Naive thymus-derived CD4-positive, alpha-beta T cell (primary cell): ENCODE measurements at places on chromosomes 7 and 10. TPM values are rescaled to one million over a fixed set of nuclear protein-coding genes. Genes with fewer than 3 reads are reported as not detected.

DNA sequence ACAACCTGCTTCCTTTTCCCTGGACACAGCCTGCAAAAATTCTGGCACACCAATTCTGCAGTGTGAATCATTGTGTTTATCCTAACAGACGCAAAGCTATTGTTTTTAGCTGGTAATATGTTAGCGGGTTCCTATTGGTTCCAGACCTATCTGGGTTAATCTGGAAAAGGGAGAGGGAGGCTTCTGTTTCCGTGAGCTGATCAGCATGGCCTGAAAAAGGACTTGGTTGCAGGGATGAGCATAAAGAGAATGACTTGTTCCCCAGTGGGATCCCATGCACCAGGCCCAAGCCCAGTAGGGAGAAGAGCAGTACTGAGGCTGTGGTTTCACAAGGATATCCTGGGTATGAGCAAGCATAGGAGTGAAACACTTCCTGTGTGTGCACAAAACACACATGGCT is 78.4 kb downstream of the PDE1C start:
- H3K4me3 ChIP-seq, result no peak overlapping the region
- no peaks in the 10 kb centered on the region for H3K4me1 ChIP-seq
- DNase-seq, result no peak
- H3K27me3 ChIP-seq, result no peaks in the 10 kb centered on the region

DNA sequence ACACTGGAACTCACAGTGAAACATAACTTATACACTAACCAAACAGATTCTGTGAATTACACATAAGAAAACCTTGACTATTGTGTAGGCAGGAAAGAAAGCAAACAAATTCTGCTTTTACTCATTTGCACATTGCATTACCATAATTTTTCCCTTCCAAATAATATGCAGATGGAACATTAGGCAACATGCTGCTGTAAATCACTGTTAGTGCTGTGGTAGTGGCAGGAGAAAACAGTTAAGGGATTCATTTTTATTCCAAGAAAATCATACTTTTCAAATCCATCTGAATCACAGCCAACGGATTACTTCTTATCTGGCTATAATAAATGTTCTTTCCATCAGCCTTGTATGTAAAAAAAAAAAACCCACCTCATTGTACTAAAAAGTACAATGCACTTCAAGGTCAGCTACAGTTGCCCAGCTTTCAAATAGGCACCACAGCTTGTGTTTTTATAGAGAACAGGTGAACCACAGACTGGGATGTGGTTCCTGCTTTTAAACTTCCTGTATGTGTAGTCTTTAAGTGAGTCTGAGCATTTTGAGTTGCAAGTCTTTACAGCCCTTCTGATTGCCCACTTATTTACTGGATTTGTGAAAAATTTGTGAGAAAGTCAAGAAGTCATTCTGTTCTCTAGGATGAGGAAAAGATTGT is 590.0 kb upstream of the SEMA3D start:
- DNase-seq, result no peak
- no peaks in the 10 kb centered on the region for H3K27me3 ChIP-seq
- H3K27ac ChIP-seq, result no peak overlapping the region

- no peak overlapping the region for H3K4me3 ChIP-seq
- no peak overlapping the region for H3K27ac ChIP-seq
- no peaks in the 10 kb centered on the region for H3K36me3 ChIP-seq
- H3K27me3 ChIP-seq, result no peaks in the 10 kb centered on the region
- DNase-seq, result no peak
Observed at GRCh38 chr10:6802759-6803426, 222.8 kb upstream of the PRKCQ start.

- no peaks in the 10 kb centered on the region for H3K27me3 ChIP-seq
- H3K4me3 ChIP-seq, result peak overlapping the region; percentile 93
- H3K4me1 ChIP-seq, result peaks cover 5% of the 10 kb centered on the region
- H3K36me3 ChIP-seq, result peaks cover 3% of the 10 kb centered on the region
Observed at GRCh38 chr7:107891636-107892366, 818 bp downstream of the DLD start.

- H3K4me1 ChIP-seq, result peaks cover 67% of the 10 kb centered on the region
- peaks cover 13% of the 10 kb centered on the region for H3K36me3 ChIP-seq
- no peak overlapping the region for H3K27ac ChIP-seq
- no peak for DNase-seq
- H3K27me3 ChIP-seq, result no peaks in the 10 kb centered on the region
Observed at GRCh38 chr10:131912620-131913019, 11.8 kb downstream of the PPP2R2D start.

DNA sequence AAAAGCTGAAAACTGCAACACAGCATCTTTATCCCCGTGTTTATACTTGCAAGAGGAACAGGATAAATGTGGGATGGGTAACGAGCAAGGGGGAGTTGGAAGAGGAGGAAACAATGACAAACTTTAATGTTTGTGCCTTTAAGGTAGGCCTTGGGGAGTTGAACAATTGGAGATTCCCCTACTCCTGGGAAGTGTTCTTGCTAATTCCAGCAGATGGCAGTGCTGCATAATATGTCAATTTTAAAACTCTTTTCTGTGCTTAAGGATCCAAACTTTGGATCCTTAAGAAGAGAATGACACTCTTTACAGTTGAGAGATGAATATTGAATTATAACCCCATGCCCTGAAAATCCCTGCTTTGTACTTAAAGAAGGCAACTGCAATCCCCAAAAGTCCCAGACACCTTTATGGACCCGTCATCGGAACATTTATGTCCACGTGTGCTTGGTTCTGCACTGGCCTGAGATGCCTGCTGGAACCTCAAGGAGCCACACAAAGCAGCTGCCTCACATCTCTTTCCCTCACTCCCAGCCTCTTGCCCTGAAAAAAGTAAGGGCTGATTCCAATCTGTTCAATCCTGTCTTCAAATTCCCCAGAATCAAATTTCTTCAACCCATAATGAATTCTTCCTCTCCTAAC is 12.0 kb downstream of the IFIT5 start:
- H3K27ac ChIP-seq, result no peak overlapping the region
- no peak overlapping the region for H3K4me3 ChIP-seq
- no peaks in the 10 kb centered on the region for H3K27me3 ChIP-seq
- no peaks in the 10 kb centered on the region for H3K4me1 ChIP-seq

GRCh38 chr10:58502956-58503355 is 9.7 kb upstream of the BICC1 start:
- no peaks in the 10 kb centered on the region for H3K4me1 ChIP-seq
- H3K4me3 ChIP-seq, result no peak overlapping the region
- H3K27me3 ChIP-seq, result no peaks in the 10 kb centered on the region
- H3K36me3 ChIP-seq, result no peaks in the 10 kb centered on the region

DNA sequence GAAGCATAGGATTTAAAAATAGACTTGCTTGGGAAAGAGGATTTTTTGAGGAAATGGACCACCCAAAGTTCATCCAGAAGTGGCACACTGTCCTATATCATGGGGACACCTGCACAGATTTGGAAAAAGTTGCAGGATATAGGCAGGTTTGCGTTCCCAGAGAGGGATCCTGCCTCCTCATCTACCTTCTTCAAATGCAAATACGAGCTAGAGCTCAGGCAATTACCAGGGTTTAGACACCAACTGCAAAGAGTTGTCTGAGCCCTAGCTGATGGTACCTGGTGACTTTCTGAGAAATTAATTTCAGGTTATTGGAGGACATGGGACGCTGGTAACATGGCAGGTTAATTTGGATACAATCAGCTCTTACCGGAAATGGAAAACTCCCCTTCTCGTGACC is 423.7 kb upstream of the MTPN start:
- no peaks in the 10 kb centered on the region for H3K36me3 ChIP-seq
- no peaks in the 10 kb centered on the region for H3K4me1 ChIP-seq
- DNase-seq, result no peak
- H3K27ac ChIP-seq, result no peak overlapping the region

Gene IGF2BP3
- total RNA-seq, result 1.3 and 1.4 TPM in 2 replicates

DNA sequence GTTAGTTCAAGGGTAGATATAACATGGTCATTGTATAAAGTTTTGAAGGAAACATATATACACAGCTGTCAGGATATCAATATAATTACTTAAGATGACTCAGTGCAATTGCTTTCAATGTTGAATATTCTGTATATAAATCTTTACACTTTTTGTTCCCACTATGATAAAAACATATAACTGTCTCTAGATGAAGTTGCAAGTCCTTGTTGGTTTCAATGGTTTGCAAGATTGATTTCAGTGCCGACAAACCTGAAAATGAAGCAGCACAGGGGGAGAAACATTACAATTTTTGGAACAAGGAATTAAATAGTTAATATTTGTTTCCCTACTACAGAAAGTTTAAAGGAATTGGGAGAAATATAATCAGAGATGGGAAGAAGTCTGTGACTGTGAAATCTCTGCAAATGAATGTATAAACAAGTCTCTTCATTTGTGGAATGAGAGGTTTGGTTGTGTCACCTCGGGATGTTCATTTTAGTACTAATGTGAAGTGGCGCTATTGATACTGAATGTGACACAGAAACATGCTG is 54.1 kb downstream of the OR13A1 start:
- peaks cover 8% of the 10 kb centered on the region for H3K27me3 ChIP-seq
- no peak overlapping the region for H3K27ac ChIP-seq
- no peak overlapping the region for H3K4me3 ChIP-seq
- DNase-seq, result no peak

DNA sequence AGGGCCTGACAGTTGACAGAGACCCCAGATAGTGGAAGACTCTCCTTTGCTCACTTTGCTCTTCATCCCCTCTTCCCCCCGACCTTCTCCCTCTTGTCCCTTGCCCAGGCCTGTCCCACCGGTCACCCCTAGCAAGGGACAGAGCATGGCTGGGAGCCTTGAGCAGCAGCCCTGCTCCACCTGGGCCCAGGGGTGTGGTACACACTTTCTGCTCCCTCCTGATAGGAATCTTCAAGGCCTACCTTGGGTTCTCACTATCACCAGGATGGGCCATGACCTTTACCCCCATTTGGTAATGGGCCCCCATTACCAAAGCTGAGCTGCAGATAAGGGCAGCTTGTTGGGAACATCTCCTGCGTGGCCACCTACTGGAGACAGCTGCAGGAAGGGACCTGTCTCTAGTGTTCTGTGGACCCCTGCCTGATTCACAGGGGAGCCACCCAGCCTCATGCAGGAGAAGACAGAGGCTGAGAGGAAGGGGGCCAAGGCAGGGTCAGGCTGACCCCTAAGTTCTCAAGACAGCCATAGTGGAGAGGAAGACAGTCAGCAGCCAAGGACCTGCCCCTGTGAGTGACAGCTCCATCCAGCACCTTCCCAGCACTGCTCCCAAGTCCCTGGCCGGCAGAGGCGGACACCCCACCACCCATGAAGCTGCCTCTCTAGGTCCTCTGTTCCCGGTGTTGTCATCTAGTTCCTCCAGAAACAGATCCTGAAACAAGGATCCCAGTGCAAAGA is 913 bp upstream of the NPC1L1 start:
- no peak overlapping the region for H3K27ac ChIP-seq
- no peaks in the 10 kb centered on the region for H3K4me1 ChIP-seq

Gene DOCK4
- total RNA-seq, result 2.7 TPM

Gene PTPN20
- total RNA-seq, result 1.7 TPM

DNA sequence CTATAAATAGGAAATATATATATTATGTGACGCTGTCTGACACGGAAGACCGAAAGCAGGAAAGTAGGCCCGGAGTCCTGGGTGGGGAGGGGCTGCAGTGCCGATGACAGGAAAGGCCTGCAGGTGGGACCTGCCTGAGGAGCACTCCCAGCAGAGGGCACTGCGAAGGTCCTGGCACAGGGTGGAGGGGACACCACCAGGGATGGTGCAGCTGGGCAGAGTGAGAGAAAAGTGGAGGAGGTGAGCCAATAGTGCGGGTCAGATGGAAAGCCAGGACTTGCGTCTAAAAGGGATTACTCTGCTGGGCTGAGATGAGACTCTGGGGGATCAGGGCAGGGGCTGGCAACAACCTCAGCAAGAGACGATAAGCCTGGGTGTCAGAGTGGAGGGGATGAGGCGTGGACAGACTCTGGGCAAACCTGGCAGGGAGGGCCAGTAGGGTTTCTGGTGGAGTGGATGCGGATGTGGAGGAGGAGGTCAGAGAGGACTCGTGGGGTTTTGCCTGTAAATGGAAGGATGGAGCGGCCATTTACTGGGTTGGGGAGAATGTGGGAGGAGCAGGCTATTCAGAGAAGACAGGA is 118.2 kb upstream of the ZNF746 start:
- H3K36me3 ChIP-seq, result peaks cover 19% of the 10 kb centered on the region
- no peaks in the 10 kb centered on the region for H3K27me3 ChIP-seq
- no peak overlapping the region for H3K27ac ChIP-seq
- peaks cover 3% of the 10 kb centered on the region for H3K4me1 ChIP-seq

Gene CASTOR2
- 4.5 TPM for total RNA-seq

DNA sequence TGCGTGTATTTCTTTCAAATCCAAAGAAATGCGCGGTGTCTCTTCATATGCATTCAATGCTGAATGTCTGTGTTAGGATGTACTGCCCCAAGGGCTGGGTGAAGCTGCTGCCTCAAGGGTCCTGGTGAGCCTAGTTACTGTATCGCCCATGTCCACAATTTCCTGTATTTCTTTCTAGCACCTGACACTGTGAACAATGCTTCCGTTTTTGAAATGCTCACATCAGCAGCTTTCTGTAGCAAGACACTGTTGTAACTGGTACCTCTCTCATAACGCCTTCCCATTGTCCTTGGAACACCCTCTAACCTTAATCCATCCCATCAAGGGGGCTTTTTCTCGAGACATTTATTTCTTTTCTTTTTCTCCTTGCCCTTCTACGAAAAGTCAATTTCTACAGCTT is 25.1 kb downstream of the NRP1 start:
- no peak overlapping the region for H3K27ac ChIP-seq
- no peaks in the 10 kb centered on the region for H3K36me3 ChIP-seq
- no peak for DNase-seq
- H3K4me3 ChIP-seq, result no peak overlapping the region
- H3K27me3 ChIP-seq, result no peaks in the 10 kb centered on the region

DNA sequence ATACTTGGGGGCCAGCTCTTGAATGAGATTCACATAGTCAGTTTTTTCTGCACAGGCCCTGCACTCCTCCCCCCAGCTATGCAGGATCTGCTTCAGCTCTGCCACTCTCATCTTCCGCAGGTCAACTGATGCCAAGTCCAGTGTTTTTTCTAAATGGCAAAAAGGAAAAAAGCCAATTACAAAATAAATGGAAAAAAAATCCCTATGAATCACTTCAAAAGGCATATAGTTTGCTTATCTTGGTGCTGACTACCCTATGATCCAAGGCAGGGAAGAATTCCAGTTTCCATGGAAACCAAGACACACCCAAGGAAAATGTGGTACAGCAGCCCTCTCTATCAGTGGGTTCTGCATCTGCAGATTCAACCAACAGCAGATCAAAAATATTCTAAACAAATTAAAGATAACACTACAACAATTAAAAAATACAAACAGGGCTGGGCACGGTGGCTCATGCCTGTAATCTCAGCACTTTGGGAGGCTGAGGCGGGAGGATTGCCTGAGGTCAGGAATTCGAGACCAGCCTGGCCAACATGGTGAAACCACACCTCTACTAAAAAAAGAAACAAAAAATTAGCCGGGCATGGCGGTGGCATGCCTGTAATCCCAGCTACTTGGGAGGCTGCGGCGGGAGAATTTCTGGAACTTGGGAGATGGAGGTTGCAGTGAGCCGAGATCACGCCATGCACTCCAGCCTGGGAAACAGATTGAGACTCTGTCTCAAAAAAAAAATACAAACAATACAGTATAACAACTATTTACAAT is 17.6 kb downstream of the CDNF start:
- DNase-seq, result no peak
- no peak overlapping the region for H3K4me3 ChIP-seq
- H3K36me3 ChIP-seq, result no peaks in the 10 kb centered on the region
- no peak overlapping the region for H3K27ac ChIP-seq
- H3K4me1 ChIP-seq, result no peaks in the 10 kb centered on the region

- H3K27me3 ChIP-seq, result no peaks in the 10 kb centered on the region
- DNase-seq, result peak; percentile 31
- H3K4me3 ChIP-seq, result peak overlapping the region; percentile 78
- peak overlapping the region; percentile 96 for H3K27ac ChIP-seq
- peaks cover 9% of the 10 kb centered on the region for H3K36me3 ChIP-seq
- H3K4me1 ChIP-seq, result peaks cover 64% of the 10 kb centered on the region
Observed at GRCh38 chr7:99379043-99379577, 4.6 kb downstream of the ARPC1B start.

Gene TDRD1
- not detected for total RNA-seq

Gene GIMAP8
- total RNA-seq, result 69.7 TPM

Gene CHST3
- total RNA-seq, result not detected
